Bronchial smooth muscle cell (primary cell): ENCODE measurements at places on chromosomes 13 and 19. TPM values are rescaled to one million over a fixed set of nuclear protein-coding genes. Genes with fewer than 3 reads are reported as not detected.

The DNAAF3 gene
- 0.26 and 0.47 TPM in 2 replicates for total RNA-seq

The FBXO27 gene
- total RNA-seq: 1.9 and 4.5 TPM in 2 replicates

The F7 gene
- under 0.01 TPM in 1 of 2 replicates, not detected in the other for total RNA-seq

The IZUMO2 gene
- not detected in 2 replicates for total RNA-seq

The C13orf46 gene
- 0.34 and 0.47 TPM in 2 replicates for total RNA-seq

The UHRF1 gene
- 9.4 and 11.5 TPM in 2 replicates for total RNA-seq

The FLT3LG gene
- 4.9 and 5.3 TPM in 2 replicates for total RNA-seq

The TNNT1 gene
- total RNA-seq: 29.6 and 33.3 TPM in 2 replicates

The LIM2 gene
- not detected in 2 replicates for total RNA-seq

The ZNF433 gene
- 4.0 and 4.9 TPM in 2 replicates for total RNA-seq

The LILRA1 gene
- total RNA-seq: not detected in 2 replicates

The CCDC169 gene
- 4.8 and 5.0 TPM in 2 replicates for total RNA-seq

The CGB8 gene
- not detected in 2 replicates for total RNA-seq

The N4BP2L1 gene
- 2.7 and 3.8 TPM in 2 replicates for total RNA-seq

The SCEL gene
- under 0.01 and 0.09 TPM in 2 replicates for total RNA-seq

The MAMSTR gene
- total RNA-seq: 0.60 and 0.79 TPM in 2 replicates

The PODNL1 gene
- total RNA-seq: 1.0 and 1.3 TPM in 2 replicates

The SULT2A1 gene
- not detected in 2 replicates for total RNA-seq

The TMEM259 gene
- 41.6 TPM in 2 replicates for total RNA-seq

The GTF2F2 gene
- total RNA-seq: 17.0 and 25.4 TPM in 2 replicates

The EID2B gene
- 2.1 and 3.8 TPM in 2 replicates for total RNA-seq

The SIGLECL1 gene
- total RNA-seq: not detected in 2 replicates

The THSD8 gene
- 0.16 and 0.43 TPM in 2 replicates for total RNA-seq

The GGN gene
- total RNA-seq: 0.32 and 0.34 TPM in 2 replicates

The HIF3A gene
- 1.3 TPM in 1 of 2 replicates, not detected in the other for total RNA-seq

The RFPL4A gene
- total RNA-seq: not detected in 2 replicates

The SPC24 gene
- 14.3 and 26.3 TPM in 2 replicates for total RNA-seq

The ZNF610 gene
- 3.8 and 3.9 TPM in 2 replicates for total RNA-seq

The NAPSA gene
- total RNA-seq: 0.09 and 0.16 TPM in 2 replicates

The C2CD4C gene
- total RNA-seq: under 0.01 and 0.09 TPM in 2 replicates

The RASGRP4 gene
- total RNA-seq: 0.34 TPM in 1 of 2 replicates, not detected in the other

The SOX1 gene
- not detected in 2 replicates for total RNA-seq

The KLK2 gene
- total RNA-seq: not detected in 2 replicates

The KLK8 gene
- not detected in 2 replicates for total RNA-seq

The PAN3 gene
- total RNA-seq: 8.2 and 10.1 TPM in 2 replicates
